Inflammatory macrophage treated with lipopolysaccharide for 4 hours (primary cell): ENCODE measurements at places on chromosomes 13 and 19.

GRCh38 chr19:10478476-10478875 lies 24.7 kb downstream of the KEAP1 start:
- no peak for DNase-seq

DNA sequence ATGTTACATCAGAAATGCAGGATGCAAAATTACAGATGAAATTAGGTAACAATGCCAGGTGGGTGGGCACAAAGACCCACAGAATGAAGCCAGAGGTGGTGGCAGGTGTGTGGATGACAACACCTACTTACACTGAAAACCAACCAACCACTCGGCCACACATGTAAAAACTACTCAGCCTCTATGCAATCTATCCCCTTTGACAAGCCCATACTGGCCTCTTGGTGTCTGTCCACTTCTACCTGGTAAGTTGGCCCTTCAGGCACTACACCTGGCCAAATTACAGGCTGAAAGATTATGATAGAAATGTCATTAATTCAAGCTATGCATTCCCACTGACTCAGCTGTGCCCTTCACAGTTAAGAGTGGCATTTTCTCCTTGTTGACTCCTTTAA lies 50.0 kb downstream of the BRD4 start:
- no peak for DNase-seq

DNA sequence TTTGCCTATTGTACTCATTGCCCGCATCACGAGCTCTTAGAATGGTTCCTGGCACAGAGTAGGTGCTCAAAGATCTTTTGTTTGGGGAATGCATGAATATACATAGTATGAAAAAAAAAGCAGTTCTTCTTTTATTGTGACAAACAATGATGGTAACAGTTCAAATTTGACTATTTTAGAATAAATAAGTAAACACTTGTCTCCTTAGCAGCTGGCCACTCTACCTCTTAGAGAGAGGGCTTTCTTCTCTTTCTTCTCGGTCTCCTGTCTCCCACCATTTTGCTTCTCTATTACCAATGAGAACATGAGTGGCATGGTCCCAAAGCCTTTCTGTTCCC lies 639 bp upstream of the SLAIN1 start:
- DNase-seq = no peak

GRCh38 chr19:14496834-14497227 lies 904 bp upstream of the GIPC1 start:
- no peak for DNase-seq
